Right renal pelvis (tissue), 4 donors: ENCODE measurements at places on chromosomes 16 and 17. TPM values are rescaled to one million over a fixed set of nuclear protein-coding genes. Genes with fewer than 3 reads are reported as not detected.

DNA sequence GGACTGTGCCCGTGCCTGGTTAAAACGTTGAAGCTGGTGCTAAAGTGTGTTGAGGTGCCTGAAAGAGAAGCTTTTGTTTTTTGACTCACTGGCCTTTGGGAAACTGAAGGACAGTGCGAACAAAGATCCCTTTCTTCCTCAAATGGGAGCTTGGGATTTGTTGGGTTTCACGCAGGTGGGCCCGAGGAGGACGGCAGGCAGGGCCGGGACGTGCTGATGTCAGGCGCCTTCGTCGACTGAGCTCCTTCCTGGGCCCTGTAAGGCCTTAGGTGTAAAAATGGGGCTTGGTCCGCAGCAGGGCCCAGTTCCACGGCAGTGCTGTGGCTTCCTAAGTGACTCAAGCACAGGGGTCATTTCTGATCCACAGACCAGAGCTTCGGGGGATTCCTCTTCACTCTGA is 106.9 kb downstream of the BANP start:
- no peak for DNase-seq

DNA sequence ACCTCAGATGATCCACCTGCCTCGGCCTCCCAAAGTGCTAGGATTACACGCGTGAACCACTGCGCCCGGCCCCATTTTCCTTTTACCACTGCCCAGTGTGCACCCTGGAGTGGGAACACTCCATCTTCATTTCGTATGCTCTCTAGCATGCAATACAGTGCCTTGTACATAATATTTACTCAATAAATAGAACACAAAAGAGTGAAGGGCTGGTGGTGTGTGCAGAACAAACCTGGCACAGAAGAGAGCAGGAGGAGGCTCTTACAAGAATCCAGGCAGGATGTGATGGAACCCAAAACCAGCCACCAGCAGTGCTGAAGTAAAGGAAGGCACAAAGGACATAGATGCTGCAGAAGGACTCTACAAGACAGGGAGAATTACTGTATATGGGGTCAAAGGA is 7.3 kb downstream of the KRT37 start:
- DNase-seq, result no peak

DNA sequence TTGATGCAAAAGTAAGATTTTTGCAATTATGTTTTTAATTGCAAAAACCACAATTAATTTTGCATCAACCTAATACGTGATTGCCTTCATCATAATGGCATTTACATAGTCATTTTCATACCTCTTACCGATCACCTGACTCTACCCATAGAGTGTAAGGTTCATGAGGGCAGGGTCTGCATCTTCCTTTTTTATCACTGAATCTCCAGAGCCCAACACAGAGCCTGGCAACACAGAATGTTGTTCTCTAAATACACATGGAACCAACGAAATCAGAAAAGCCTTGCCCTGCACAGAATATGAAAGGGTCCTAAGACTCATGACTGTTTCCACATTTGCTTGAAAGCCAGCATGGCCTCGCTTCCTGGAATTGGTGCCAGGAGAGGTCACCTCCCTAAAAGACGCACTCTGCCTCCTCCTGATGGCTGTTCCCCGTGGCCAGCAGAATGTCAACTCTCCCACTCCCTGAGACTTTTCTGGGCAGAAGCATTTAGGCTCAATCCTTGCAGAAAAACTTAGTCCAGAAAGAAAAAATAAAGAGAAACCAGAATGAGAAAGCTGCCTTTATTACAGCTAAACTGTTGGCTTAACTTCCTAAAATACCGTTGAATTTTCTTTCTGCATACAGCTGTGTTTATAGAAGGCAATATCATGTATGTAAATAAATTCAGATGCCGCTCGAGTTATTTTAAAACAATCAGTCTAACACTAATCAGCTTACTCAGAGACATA is 327.8 kb upstream of the MAF start:
- no peak for DNase-seq

DNA sequence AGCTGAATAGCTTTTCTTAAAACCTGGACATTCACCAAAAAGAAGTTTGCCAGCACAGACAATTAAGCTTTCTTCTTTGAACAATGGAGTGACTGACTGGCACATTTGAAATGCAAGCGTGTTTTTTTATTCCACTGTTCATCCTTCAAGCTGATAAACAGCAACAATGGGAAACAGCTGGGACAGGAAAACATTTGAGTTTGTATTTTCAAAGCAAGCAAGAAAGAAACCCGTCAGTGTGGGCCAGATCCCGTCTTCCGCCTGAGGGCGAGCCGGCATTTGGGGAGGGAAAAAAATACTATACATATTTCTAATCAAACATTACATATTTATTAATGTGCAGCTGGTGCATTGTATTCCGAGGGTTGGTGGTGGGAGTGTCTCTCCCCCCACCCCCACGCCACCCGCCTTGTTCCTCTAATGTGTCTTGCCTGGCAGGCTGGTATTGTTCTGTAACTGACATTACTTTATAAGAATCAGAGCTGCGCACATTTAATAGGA is 94.3 kb downstream of the CYLD start:
- no peak for DNase-seq

DNA sequence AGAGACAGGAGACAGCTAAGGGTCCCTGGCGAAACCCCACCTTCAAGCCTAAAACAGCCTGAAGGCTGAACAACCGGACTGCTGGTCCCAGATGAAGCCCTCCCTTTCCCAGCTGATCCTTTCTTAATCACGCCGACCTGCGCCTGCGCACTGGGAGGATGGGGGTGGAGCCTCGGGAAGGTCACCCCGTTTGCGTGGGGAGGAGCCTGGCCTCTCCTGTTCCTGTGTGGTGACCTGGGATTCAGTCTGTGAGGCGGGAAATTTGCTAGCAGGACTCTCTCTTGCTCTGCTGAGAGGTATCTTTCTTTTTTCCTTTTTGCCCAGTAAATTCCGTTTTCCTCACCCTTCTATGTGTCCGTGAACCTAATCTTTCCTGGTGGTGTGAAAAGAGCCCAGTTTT is 9.6 kb downstream of the FAM20A start:
- no peak for DNase-seq

Gene GPR139
- polyA plus RNA-seq, result not detected

Gene CX3CL1
- polyA plus RNA-seq, result 30.3 TPM

DNA sequence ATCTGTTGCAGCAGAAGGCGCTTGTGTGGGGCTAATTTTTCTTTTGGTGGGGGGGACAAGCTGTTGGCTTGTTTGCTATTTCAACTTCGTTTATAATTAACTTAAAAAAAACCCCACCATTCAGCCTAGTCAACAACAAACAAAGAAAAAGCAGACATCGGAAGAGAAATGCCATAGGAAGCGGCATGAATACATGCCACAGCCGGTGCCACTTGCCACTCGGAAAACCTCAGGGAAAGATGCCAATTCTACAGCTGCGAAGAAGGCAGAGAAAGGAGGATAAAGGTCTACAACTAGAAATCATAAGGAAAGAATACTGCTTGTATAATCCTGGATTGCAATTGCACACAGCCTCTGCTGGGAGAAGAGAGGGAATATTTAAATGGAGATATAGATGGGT is 254.4 kb upstream of the PMFBP1 start:
- no peak for DNase-seq

- no peak for DNase-seq
Observed at GRCh38 chr17:896953-897661, 82.5 kb downstream of the NXN start.

DNA sequence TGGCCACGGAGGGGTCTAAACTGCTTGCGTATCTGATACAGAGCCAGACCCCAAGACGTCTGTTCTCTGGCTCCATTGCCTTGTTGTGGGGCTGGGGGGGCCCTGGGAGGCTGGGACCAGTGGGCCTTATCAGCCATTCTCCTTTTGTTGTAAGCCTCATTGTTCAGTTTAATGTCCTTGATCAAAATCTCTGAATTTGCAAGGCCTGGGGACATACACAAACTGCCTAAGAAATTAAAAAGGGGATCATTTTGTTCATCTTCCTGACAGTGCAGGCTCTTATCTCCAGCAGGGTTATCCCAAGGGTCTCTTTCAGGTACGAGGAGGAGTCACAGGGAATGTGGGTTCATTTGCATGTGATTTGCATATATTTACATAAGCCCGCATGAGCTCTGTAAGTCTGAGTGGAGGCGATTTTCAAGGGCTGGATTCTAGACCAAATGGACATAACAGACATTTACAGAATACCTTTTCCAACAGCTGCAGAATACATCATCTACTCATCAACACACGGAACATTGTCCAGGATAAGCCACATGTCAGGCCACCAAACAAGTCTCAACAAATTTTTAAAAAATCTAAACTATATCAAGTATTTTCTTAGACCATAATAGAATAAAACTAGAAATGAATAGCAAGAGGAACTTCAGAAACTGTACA is 269.8 kb downstream of the RBFOX1 start:
- no peak for DNase-seq

DNA sequence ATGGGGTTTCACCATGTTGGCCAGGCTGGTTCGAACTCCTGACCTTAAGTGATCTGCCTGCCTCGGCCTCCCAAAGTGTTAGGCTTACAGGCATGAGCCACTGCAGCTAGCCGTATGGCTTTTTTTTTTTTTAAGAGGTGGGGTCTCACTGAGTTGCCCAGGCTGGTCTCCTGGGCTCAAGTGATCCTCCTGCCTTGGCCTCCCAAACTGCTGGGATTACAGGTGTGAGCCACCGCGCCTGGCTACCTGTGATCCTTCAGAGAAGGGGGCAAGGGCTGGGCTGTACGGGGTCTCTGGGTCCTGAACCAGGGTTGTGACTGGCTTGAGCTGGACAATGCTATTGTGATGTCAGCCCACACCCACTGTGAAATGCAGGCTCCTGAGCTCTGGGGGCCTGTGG is at the start of gene RNF151:
Gene RNF151 (plus strand): TSS at position 397 of the 400 bp plus-strand sequence. CDS start 26 bp downstream, outside the sequence.
- no peak for DNase-seq

GRCh38 chr17:81519284-81520020 is 6.9 kb upstream of the ACTG1 start:
- DNase-seq, result no peak

Gene CLDN9
- 3.0 TPM for polyA plus RNA-seq

Gene SLC22A31
- polyA plus RNA-seq, result 0.49 TPM

- no peak for DNase-seq
Observed at GRCh38 chr16:50588276-50588675, 40.1 kb downstream of the NKD1 start.

GRCh38 chr16:75733305-75734211 is 7.3 kb upstream of the CPHXL start:
- peak; percentile 48 for DNase-seq

Gene PARD6A
- 3.9 TPM for polyA plus RNA-seq

DNA sequence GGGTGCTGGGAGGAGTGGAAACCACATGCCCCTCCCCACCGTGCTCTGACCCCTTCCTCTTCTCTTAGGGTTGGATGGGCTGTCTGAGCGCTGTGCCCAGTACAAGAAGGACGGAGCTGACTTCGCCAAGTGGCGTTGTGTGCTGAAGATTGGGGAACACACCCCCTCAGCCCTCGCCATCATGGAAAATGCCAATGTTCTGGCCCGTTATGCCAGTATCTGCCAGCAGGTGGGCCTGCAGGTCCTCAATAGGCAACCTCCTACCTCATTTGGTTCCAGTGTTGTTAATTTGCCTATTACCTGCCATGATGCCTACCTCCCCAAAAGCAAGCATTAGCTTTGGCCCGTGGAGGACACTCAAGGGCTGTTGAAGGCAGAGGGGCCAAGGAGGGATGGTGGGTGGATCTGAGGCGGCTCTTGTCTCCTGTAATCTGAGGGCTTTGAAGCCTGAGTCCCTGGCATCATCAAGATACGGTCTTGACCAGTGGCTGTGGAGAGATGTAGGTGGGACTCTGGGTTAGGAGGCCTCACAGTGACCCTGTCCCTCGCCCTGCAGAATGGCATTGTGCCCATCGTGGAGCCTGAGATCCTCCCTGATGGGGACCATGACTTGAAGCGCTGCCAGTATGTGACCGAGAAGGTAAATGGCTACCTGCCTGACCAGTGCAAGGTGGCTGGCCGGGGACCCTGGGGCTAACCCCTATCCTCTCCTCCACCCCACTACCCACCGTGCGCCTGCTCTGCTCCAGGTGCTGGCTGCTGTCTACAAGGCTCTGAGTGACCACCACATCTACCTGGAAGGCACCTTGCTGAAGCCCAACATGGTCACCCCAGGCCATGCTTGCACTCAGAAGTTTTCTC is 3.4 kb downstream of the ALDOA start:
- DNase-seq, result no peak

- DNase-seq, result no peak
Observed at GRCh38 chr17:34601416-34601815, 22.0 kb downstream of the TMEM132E start.

- DNase-seq, result no peak
Observed at GRCh38 chr17:64063088-64063487, 42.7 kb upstream of the ICAM2 start.

DNA sequence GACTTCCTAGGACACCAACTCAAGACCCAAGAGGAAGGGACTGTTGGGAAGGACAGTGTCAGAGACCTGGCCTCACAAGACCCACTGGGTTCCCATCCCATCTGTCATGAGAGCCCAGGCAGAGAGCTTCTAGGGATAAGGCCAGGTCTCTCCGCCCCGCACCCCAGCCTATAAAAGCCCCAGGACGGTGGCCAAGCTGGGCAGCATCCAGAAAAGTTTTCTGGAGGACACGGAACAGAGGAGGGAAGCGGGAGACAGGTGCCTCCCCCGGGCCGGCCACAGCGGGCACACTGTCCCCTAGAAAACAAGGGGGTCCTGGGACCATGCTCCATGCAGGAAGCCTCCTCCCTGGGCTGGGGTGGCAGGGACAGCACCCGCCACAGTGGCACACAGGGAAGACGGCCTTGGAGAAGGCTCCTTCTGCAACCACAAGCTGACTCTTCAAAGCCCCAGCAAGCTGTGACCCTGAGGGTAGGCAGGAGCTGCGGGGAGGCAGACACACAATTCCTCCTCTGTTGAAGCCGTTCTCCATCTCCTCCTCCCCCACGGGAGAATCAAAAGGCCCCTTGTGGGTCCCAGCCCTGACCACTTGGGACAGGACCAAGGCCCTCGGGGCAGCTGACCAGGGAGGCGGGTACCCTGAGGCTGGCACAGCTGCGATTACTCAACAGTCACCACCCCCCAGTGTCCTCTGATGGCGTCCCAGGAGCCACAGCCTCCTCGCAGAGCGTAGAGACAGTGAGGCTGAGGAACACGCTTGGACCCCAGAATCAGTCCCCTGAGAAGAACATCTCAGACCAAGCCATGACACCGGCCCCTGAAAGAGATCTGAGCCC is 26.1 kb downstream of the TRPV3 start:
- no peak for DNase-seq

GRCh38 chr17:75625813-75626486 is 7.3 kb upstream of the SMIM5 start:
- DNase-seq, result no peak

Gene NAT9
- 47.2 TPM for polyA plus RNA-seq

GRCh38 chr16:85457366-85457765 is 155.8 kb upstream of the GSE1 start:
- no peak for DNase-seq

- DNase-seq, result no peak
Observed at GRCh38 chr16:75131081-75131480, 14.5 kb upstream of the LDHD start.

Gene PDILT
- not detected for polyA plus RNA-seq

- no peak for DNase-seq
Observed at GRCh38 chr16:80200079-80200478, 340.7 kb upstream of the DYNLRB2 start.

DNA sequence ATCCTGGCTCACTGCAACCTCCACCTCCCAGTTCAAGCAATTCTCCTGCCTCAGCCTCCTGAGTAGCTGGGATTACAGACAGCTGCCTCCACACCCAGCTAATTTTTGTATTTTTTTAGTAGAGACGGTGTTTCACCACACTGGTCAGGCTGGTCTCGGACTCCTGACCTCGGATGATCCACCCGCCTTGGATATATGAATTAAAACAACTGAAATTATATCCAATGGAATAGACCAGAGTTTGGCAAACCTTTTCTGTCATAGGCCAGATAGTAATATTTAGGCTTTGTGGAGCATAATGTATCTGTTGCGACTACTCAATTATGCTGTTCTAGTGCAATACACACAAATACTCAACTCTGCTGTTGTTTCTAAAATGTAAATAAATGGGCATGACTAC is 93.8 kb upstream of the NACA2 start:
- DNase-seq, result no peak

Gene ITGB3
- 19.6 TPM for polyA plus RNA-seq

Gene KIF19
- polyA plus RNA-seq, result 0.83 TPM
